ENCODE measurements at places on chromosomes 13 and 19. TPM values are rescaled to one million over a fixed set of nuclear protein-coding genes. Genes with fewer than 3 reads are reported as not detected.
A peak's percentile ranks its signal among the peaks of the same experiment; 100 is the strongest.

The FGF21 gene
- total RNA-seq = not detected

DNA sequence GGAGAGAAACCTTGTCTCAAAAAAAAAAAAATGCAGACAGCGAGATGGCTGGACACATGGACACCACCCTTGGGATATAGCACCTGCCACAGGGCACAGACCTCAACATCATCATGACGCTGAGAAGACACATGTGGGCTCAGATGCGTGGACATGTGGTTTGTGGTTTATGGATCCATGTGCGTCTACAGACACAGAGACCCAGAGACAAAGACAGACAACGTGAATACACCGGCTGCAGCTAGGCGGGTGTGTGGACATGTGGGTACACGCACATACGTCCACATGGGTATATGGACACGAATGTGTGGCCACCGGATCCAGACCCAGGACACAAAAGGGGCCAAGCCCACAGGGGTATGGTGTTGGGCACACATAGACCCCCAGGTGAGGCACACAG, 1.3 kb downstream of the TNFSF14 start:
- DNase-seq = no peak

DNA sequence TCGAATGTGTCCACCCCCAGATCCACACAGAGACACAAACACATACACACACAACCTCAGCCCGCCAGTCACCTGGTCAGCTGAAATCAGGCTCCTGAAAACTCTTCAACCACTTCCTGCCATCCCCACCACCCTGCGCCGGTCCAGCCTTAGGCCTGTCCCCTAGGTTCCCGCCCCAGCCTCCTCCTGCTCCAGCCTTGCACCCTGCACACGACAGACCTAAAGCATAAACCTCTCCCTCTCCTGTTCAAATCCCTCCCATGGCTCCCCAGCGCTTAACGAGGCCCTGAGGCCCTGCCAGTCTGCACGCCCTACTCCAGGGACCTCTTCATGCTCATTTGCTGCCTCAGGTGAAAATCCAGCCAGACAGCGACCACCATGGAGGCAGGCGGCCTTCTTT, 7.1 kb downstream of the PNMA8B start:
- DNase-seq = peak; percentile 23

The FBN3 gene
- not detected for total RNA-seq

- no peak for DNase-seq
Measured at GRCh38 chr13:40137400-40137799, 481.9 kb downstream of the COG6 start.

DNA sequence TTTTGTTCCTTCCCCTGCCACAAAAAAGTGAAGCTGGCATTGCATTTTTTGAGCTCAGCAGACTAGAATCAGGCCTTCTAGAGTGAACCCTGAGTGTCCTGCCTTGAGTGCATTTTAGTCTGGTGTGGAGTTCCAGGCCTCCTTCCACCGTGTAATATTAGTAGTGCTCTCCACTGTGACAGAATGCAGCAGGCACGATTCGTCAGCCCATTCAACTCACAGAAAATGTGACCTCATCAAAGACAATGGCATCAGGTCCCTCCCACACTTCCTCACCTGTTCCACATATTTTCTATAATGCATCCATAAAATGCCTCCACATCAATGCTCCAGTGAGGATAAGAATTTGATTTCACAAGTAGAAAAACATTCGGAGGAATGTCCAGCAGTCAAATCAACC, 227.6 kb downstream of the FGF9 start:
- peak; percentile 21 for DNase-seq

DNA sequence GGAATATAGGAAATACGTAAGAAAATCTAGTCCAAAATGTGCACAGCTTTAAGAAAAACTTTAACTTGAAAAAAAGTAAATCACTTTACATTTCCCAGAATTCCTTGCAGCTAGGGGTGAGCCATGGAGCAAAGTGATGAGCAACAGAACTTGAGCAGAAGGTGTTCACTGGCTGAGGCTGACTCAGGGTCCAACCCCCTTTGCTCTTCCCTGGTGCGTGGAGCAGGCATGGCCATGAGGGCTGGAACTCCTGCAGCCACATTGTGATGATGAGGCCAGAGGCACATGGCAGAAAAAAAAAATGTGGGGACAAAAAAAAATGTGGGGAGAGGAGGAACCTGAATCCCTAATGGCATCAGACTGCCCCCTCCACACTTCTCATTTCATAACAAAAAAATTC, 9.9 kb upstream of the PLA2G4C start:
- no peak for DNase-seq

DNA sequence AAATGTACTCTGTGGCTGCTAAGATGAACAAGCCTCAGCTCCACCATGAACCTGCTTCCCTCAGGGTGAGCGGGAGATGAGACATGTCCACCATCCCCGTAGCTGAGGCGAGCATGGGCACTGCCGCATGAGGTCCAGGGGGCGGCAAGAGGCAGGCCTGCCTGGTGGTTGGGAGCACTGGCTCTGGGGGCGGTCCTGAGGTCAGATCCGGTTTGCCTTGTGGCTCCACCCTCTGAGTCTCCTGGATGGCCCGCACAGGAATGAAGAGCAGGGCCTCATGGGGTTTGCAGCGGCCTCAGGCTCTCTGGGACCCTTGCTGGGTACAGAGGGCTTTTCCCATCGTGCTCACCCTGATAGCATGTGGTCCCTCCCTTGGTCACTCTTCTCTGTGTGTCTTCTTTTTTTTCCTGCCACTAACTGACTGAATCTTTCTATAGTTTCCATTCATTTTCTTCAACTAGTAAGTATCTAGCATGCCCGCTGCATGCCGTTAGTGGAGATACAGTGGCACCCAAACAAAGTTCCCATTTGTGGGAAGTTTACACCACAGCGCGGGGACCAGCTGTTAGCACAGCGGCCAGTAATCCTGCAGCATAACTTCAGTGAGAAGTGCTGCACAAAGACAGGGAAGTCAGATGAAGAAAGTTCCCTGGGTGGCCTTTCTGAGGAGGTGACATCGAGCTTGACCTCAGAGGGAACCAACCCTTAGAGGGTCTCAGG, 37.3 kb downstream of the CAPN12 start:
- DNase-seq = no peak

The SLC8A2 gene
- total RNA-seq = not detected

- DNase-seq = no peak
Measured at GRCh38 chr19:44617110-44617880, 3.9 kb downstream of the IGSF23 start.

- DNase-seq = no peak
Measured at GRCh38 chr13:68185444-68186141, 955.5 kb upstream of the PCDH9 start.

The TMEM150B gene
- not detected for total RNA-seq

The CACNG6 gene
- 9.3 TPM for total RNA-seq

- no peak for DNase-seq
Measured at GRCh38 chr19:5908773-5909442, 4.2 kb downstream of the VMAC start.

DNA sequence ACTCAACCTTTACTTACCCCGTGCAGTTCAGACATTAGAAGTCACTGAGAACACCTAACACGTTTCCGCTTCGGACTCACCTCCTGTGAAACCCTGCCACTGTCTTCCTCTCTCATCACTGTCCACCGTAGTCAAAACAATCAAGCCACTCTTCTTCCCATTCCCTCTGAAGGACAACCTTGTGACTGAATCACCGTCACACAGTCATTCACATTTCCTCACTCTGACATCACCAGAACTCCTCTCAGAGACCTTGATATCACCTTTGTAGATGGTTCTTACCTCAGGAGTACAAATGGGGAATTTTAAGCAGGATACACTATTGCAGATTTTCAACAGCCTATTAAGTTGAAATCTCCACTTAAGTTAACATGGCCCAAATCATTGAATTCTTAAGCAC, 1.3 kb upstream of the KBTBD6 start:
- DNase-seq = no peak

The SOX1 gene
- 0.18 TPM for total RNA-seq
